ENCODE measurements at places on chromosomes 7 and 10.

DNA sequence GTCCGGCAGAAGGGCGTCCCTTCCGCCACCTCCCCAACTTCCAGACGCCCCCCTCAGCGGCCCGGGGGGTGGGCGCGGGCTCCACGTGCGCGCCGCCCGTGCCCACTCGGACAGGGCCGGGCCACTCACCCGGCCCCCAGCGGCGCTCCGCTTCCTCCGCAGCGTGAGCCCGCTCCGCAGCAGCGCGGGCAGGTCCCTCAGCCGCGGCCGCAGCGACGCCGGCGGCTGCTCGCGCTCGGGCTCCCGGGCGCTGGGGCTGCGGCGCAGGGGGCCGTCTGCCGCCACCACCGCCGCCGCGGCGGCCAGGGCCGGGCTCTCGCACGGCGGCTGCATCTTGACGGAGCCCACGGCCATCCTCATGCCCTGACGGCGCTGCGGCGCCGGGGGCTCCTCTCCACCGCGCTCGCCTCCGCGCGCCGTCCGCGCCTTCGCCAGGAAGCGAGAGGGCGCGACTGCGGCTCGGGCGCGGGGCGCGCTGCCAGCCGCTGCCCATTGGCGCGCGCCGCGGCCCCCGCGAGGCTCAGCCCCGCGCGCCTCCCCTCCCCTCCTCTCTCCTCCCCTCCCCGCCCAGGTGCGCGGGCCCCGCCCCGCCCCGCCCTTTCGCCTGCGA is at the start of gene RAPGEF5:
RAPGEF5 (minus strand) TSS at position 454 of the 610 bp plus-strand sequence; CDS start at position 360, 94 bp downstream.
- DNase-seq = no peak

- no peak for DNase-seq
Measured at GRCh38 chr10:33331379-33331694, 3.1 kb downstream of the NRP1 start.

DNA sequence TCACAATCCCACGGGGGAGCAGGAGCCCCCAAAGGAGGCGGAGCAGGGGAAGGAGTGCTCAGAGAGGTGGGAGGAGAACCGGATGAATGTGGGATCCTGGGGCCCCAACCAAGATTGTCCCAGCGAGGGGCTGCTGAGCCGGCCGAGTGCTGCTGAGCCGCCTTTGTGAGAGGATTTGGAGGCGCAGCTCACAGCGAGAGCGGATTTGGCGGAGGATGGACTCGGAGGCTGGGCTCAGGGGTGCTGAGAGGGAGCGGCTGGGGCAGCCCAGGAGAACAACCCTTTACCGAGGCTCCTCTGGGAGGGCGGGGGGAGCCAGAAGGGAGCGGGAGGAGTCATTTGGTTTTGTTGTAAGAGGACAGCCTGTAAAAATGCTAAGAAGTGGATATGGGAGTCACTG is 23.0 kb downstream of the GHRHR start:
- DNase-seq = no peak

- DNase-seq = no peak
Measured at GRCh38 chr10:42690449-42691360, 52.3 kb upstream of the ZNF33B start.

GRCh38 chr7:3439333-3440030 is 138.4 kb downstream of the SDK1 start:
- DNase-seq = no peak

GRCh38 chr10:17256051-17256450 is 28.0 kb downstream of the VIM start:
- DNase-seq = no peak

DNA sequence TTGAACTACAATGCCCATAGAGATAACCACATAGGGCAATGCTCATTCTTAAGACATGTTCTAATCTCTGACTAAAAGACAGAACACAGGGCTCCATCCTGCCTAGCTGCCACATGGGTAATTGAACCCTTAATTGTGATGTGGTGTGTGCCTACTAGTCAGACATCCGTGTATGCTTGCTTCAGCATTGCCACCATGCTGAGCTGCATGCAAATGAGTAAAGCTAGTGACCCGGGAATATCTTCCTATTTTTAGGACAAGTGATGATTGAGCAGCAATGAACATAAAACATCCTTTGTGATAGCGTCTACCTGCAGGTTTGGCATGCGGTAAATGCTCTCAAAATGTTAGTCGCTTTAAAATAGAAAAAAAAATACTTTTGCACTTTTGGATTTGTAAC is 115.8 kb downstream of the MAGI2 start:
- DNase-seq = no peak

- DNase-seq = no peak
Measured at GRCh38 chr10:89306434-89307268, 4.8 kb downstream of the IFIT2 start.

GRCh38 chr10:14712991-14713424 is 61.7 kb downstream of the FAM107B start:
- no peak for DNase-seq

DNA sequence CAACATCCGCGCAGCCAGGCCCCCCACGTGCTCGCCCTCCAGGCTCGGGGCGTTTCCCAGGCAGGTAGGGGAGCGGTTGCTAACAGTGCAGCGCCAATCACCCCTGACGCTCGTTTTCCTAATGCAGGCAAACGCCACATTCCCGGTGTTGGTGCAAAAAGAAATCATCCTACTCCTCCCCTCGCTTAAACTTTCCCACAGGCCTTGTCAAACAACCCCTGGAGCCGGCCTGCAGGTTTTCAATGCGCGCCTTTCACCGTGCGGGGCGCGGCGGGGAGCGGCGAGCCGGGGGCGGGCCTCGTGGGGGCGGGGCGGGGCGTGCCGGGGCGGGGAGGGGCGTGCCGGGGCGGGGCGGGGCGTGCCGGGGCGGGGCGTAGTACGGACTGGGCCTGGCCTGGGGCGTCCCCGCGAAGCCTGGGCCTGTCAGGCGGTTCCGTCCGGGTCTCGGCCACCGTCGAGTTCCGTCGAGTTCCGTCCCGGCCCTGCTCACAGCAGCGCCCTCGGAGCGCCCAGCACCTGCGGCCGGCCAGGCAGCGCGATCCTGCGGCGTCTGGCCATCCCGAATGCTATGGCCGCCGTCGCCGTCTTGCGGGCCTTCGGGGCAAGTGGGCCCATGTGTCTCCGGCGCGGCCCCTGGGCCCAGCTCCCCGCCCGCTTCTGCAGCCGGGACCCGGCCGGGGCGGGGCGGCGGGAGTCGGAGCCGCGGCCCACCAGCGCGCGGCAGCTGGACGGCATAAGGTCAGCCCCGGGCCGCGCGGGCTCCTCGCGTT is at the start of gene ECHDC3:
ECHDC3 (plus strand) TSS at position 374 of the 770 bp plus-strand sequence; CDS start at position 569, 195 bp downstream.
- peak; percentile 31 for DNase-seq

DNA sequence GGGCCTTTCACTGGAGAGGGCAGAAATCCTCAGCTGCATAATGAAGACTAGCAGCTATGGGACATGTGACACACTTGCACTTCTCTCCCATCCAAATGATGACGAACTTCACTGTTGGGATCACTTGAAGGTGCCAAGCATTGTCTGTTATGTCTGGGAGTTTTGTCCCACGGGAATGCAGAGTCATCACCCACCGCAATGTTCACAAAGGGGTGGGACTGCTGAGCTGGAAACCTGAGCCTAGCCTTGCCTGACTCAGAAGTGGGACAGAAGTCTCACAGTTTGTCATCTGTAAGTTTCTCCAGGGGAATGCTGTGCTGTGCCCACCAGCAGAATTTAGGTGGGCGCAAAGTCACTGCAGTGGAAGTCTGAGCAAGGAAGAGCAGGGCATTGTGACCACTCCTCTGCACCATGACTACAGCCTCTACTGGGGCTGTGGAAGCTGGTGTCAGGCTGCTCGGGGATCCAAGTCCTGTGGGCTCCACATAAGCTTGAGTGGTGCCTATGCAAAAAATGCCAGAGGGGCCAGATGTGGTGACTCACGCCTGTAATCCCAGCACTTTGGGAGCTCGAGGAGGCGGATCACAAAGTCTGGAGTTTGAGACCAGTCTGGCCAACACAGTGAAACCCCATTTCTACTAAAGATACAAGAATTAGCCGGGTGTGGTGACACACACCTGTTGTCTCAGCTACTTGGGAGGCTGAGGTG is 472.0 kb upstream of the CNTNAP2 start:
- no peak for DNase-seq

DNA sequence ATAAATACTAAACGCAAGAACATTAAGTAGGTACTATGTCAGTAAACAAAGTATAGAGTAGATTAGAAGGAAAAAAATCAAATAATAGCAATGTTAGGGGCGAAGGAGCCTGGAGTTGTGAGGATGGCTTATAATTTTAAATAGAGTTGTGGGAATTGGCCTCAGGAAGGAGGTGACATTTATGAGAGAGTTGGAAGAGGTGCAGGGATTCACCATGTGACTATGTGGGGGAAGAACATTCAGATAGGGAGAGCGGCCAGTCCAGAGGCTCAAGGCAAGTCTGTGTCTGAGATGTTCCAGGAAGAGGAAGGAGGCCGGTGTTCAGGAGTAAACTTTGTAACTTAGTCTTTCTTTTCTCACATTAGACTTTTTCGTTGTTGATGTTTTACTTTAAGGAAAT is 778.6 kb upstream of the C7orf33 start:
- DNase-seq = no peak

GRCh38 chr10:3287572-3288445 is 115.2 kb upstream of the PITRM1 start:
- no peak for DNase-seq

- no peak for DNase-seq
Measured at GRCh38 chr7:55339033-55340000, 25.8 kb upstream of the LANCL2 start.

DNA sequence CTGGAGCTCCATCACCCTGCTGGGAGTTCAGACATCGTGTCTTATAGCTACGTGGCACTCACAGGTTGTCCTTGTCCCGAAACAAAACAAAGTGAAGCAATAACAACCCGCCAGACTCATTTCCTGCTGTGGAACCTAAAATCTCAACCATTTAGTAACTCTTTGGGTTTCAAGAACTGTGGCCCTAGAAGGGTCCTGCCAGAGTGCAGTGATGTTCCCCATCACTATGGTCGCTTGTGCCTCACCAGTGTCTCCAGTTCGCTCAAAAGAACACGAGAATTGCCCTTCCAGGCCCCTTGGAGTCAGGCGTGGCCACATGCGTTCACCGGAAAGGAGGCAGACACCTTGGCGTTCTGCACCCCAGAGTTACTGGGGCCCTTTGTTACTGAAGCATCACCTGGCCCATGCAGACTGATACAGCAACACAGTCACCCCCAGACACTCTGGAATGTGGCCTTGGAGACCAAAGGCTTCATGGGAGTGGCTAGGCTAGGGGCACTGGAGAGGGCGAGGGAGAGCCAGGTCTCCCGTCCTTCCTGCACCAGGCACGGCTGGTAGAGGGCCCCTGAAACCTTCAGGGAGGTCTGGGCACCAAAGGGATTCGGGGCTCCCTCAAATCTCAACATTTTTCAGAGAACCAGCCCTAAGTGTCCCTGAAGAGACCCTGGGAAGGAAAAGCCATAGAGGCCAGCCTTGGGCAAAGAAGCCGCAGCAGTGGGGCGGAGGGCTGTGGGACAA is 908 bp downstream of the CRYGN start:
- no peak for DNase-seq
